ENCODE measurements at places on chromosomes 12 and 14. TPM values are rescaled to one million over a fixed set of nuclear protein-coding genes. Genes with fewer than 3 reads are reported as not detected.

GRCh38 chr12:20097626-20098025 lies 270.7 kb upstream of the PDE3A start:
- DNase-seq, result no peak

DNA sequence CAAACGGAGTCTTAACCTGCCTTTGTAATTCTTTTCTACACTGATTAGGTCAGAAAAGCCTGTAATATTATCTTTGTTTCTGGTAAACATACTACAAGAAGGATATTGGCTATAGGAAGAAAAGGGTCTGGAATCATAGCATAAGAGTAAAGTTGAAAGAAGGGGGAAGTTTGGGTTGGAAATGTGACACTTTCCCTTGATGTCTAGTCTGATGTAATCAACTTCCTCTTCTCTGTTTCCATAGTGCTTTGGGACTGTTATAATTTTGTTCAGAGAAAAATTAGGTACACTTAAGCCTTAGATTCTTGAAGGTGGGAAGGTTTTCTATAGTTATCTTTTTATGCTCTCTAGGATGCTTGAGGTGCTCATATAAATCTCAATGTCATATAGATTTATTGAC lies 322.2 kb downstream of the AEBP2 start:
- DNase-seq, result no peak

DNA sequence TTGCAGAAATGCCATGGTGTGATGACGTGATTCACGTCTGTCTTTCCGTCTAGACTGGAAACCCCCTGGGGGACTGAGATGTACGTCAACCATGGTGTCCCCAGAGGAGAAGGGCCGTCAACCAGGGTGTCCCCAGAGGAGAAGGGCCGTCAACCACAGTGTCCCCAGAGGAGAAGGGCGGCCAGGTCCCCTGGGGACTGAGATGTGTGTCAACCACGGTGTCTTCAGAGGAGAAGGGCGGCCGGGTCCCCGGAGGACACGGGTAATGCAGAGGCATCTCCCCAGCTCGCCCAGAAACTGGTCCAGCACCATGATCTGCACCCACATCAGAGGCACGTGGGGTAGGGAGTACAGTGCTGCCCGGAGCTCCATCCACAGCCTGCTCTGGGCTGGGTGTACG lies 30.6 kb upstream of the GALNT9 start:
- no peak for DNase-seq

A2M gene
- 0.60 TPM for total RNA-seq

TSPAN8 gene
- total RNA-seq, result not detected

Data from activated T-cell treated with anti-CD3 and anti-CD28 coated beads, Interleukin-2, amount 50 U/mL, for 72 hours (primary cell).